ENCODE measurements at places on chromosomes 4 and X.

DNA sequence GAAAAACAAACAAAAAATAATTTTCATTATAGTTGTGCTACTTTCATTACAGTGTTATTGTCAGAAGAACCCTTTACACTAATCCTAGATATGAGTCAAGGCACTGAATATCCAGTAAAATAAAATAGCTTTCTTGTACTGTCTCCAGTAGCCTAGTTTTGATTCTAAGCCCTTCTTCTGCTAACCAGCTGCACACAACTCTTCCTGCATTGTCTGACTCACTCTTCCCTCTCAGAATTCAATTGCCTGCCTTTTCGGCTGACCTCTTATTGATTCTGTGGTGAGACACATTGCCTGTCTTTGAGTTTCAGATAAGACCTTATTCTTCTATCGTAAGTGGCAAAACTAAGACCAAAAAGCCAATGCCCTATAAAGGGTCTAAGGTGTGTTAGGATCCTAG, 26.7 kb upstream of the PCDH18 start:
- DNase-seq: no peak

DNA sequence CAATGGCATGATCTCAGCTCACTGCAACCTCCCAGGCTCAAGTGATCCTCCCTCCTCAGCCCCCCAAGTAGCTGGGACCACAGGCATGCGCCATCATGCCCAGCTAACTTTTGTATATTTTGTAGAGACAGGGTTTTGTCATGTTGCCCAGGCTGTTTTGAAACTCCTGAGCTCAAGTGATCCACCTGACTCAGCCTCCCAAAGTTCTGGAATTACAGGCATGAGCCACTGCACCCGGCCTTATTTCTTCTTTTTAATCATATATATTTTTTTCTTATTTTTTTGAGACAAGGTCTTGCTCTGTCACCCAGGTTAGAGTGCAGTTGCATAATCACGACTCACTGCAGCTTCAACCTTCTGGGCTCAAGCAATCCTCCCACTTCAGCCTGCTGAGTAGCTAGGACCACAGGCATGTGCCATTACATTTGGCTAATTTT, 184.0 kb downstream of the TSPAN5 start:
- DNase-seq: no peak

- no peak for DNase-seq
These were observed 495.7 kb downstream of the RAPGEF2 start for GRCh38 chr4:159598602-159599001.

DNA sequence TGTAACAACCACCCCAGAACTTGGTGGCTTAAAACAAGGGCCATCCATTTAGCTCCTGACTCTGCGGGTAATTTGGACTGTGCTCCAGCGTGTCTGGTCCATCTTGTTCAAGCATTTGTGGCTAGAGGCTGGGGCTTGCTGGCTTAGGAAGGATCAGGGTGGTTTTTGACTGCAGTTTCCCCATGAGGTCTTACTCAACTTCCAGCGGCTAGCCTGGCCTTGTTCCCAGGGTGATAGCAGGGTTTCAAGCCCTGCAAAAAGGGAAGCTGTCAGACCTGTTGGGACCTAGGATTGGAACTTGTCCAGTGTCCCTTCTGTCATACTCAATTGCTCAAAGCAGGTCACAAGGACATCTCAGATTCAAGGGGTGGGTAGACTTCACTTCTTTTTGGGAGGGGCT, 205.9 kb downstream of the STIM2 start:
- no peak for DNase-seq

DNA sequence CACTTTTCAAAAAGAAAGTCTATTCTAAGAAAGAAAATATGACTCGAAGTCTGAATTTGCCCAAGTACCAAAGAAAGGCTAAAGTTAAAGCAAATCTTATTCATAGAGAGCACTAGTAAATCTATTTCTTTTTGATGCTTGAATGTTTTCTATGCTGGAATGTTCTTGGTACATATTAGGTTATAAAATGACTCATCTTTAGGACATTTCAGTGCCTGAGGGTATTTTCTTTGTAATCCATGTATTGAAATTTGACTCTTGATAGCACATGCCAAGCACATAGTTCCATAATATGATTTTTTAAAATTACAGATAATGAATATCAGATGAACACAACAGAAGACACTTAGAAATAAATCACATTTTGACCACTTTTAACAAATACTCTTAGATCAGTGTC, 232.8 kb downstream of the TRIML1 start:
- no peak for DNase-seq

DNA sequence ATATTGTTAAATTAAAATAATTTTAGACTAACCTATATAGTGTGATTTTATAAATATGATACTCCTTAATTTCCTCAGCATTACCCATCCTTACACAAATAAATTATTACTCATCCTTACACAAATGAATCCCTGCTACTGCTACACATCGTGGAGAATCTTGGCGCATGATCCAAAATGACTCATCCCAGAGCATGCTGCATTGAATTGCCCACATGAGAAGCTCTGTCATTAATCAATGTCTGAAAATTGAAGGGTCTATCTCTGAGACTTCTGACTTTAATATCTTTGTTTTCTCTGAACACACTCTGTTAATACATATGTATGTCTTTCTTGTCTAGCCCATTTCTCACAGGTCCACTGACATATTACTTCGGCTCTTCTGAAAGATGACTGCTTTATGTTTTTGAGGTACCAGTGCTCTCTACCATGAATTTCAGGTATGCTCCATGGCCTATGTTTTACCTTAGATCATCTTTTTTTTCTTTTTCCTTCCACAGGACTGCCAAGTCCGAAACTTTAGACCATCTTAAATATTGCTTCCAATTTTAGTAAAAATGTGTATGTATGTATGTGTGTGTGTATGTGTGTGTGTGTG, 15.7 kb upstream of the DUSP21 start:
- no peak for DNase-seq

DNA sequence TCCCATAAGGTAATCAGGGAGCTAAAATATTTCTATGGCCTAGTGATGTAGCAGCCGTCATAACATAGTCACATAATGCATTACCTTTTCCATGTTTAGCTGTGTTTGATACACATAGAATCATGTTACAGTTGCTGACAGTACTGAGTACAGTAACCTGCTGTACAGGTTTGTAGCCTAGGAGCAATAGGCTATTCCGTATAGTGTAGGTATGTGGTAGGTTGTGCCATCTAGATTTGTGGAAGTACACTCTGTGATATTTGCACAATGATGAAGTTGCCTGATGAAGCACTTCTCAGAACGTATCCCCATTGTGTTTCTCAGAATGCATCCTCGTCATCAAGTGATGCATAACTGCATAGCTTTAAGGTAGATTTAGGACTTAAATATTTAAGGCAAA, 495.6 kb upstream of the ZFP42 start:
- DNase-seq: no peak

DNA sequence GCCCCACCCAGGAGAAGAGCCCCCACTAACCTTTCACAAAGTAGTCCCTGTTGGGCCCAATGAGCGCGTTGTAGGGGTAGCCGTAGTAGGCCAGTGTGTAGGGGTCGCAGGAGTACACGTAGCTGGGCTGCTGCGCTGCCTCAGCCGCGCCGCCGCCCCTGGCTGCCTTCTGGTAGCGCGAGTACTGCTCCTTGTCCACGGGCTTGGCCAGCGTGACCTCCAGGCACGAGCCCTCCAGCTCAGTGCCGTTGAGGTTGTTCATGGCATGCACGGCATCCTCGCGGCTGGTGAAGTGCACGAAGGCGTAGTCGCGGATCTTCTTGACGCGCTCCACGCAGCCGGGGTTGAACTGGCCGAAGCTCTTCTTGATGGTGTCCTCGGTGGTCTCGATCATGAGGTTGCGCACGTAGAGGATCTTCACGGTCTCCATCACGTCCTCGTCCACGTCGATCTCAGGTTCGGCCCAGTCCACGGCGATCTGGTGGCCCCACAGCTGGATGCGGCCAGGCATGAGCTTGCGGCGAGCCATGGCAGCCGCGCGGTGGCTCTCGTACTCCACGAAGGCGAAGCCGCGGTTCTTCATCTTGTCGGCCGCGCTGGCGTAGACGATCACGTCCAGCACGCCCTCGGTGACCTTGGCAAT, 102.7 kb downstream of the CHRNA9 start:
- DNase-seq: no peak

DNA sequence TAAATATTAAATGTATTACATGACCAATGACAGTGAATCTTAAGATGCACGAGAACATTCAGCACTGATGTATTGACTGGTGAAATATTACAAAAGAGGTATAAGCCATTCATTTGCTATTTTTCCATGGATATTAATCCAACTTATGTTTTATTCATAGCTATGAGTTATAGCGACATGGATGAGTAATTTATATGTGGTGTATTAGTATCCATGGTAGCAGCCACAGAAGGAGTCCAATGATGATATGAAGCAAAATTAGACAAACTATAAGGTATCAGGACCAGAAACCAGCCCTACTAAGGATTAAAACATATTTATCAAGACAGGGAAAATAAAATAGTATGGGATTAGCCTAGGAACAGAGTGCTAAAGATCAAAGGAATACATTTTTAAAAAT, 50.7 kb downstream of the THAP9 start:
- DNase-seq: no peak

GRCh38 chr4:3469386-3470243, 6.5 kb downstream of the DOK7 start:
- no peak for DNase-seq

DNA sequence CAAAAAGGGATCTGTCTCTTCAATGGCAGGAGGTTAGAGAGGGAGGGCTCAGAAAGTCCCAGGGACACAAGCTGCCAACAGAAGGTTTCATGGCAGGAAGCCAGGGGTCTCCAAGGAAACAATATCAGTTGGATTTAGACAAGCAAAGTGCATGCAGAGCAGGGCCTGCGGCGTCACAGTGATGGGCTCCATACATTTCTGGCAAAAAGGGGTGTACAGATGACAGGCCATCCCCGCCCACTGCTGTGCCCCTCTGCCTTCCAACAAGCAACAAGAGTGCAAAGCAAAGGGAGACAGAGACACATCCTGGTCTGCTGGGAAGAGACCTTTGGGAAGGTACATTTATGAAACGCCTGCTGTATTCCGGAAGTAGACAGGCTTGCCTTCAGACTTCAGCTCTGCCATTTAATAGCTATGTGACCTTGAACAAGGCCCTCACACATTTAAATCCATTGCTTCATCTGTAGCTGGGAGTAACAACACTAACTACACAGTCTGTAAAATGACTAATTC, 121.2 kb downstream of the AFAP1 start:
- no peak for DNase-seq

GRCh38 chrX:2468261-2469195, 32.2 kb downstream of the DHRSX start:
- DNase-seq: no peak

DNA sequence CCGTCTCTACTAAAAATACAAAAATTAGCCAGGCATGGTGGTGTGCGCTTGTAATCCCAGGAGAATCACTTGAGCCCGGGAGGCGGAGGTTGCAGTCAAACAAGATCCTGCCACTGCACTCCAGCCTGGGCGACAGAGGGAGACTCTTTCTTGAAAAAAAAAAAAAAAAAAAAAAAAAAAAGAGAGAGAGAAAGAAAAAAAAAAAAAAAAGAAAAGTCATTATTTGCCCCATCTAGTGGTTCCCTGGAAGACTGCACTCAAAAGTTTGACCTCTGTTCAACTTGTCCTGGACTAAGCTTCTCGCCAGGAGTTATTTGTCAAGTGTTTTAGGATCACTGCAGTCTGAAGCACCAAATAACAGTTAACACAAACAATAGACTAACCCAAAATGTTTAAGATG, 45.3 kb upstream of the KCTD8 start:
- no peak for DNase-seq

GRCh38 chrX:31497086-31497485, 425.2 kb upstream of the FTHL17 start:
- DNase-seq: no peak

DNA sequence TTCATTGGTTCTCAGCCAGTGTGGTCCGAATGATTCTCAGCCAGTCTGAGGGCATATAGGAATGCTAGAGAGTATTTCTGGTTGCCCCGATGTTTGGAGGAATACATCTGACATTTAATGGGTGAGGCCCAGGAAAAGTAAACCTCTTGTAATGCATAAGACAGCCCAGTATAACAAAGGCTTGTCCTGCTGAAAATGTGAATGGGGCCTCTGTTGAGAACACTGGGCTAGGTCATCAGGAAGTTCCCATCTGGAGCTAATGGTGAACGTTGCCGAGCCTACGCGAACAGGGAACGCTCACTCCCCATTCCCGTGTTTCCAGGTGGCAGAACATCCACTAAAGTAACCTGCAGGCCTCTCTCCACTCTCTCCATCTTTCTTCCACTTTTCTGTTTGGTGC, 132.0 kb upstream of the CLNK start:
- no peak for DNase-seq

DNA sequence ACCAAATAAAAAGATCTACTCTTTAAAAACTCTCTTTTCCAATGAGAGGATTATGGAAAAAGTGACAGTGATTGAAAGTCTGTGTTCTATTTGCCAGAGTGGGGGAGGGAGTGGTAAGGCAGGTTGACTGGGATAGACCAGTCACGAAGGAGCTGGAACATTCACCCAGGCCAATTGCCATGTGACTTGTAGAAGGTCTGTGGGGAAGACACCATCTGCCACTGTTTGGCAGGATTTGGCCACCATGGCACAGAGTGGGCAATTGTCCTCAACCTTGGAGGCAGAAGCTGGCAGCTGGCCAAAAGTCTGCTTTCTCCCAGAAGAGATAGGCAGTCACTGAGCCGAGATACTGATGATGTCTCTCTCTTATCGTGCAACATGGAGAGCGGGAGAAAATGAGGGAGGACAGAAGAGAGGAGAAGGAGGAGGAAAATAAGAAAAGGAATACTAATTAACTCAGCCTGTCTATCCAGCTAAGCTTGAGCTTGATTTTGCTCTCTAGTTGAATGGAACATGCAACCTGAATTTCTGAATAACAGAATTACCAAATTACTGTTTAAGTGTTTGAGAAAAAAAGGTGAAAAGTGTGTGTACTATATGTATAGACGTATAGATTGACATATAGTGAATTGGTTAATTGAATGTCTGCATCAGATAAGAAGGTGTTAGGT, 267.1 kb downstream of the ARHGAP24 start:
- DNase-seq: no peak

DNA sequence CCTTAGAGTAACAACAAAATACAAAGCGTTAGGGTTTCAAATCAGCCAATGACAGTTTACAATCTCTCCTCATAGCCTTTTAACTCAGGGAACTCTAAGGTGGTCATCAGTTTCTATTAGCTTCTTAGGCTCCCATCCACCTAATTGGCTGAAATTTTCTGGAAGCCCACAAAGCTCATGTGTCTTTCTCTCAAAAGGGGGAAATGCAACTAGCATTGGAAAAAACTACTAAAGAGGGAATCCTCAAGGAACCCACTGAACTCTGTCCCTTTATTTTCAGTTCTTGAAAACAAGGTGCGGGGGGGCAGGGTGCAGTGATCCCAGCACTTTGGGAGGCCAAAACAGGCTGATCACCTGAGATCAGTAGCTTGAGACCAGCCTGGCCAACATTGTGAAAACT, 56.4 kb downstream of the PDGFC start:
- no peak for DNase-seq

DNA sequence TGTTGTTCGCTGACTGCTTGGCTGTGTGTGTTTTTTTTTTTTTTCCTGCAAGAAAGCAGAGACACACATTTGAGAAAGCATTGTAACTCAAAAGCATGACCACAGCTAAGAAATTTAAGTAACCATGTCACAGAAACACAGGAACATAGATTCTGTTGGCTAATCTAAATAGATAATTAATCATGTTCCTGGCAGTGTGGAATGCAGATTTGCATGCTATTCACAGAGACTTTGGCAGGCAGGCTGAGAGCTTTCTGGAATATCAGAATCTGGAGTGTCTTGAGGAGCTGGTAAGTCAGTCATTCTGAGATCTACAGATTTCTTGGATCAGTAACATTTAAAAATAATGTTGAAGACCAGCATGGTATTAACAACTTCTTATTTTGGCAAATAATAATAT, 33.2 kb upstream of the SMS start:
- no peak for DNase-seq

All from GM19239 (cell line).